ENCODE measurements at places on chromosomes 4 and X. TPM values are rescaled to one million over a fixed set of nuclear protein-coding genes. Genes with fewer than 3 reads are reported as not detected.

- no peak for DNase-seq
Measured at GRCh38 chr4:67751260-67751659, 2.9 kb downstream of the GNRHR start.

DNA sequence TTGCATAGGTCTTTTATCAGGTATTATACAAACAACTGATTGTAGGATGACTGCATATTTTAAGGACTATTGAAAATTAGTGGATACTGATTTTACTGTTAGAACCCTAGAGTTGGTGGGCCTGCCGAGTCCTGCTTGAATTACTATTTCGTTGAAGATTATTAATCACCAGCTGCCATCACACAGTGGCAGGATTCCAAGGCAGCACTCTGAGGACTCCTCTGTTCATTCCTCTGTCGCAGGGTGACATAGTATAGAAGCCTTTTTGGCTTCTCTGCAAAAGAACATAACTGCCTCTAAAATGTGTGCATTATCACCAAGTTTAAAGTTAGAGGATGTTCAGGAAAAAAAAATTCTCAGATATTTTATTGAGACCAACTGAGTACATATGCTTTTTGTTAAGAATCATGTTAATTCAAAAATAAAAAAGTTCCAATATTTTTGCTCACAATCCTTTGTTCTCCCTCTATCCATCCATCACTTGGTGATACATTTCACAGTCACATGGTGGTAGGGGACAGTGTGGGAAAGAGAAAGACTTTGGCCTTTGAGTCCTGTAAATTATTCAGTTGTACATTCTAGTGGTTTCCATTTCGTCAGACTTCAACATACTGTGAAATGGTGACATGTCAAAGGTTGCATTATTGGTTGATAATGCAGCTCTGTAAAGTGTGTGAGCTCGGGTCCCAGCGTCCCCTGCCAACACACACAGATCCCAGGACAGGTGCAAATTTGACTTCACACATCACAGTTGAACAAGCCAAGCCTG is 332.5 kb downstream of the GRID2 start:
- DNase-seq, result no peak

DNA sequence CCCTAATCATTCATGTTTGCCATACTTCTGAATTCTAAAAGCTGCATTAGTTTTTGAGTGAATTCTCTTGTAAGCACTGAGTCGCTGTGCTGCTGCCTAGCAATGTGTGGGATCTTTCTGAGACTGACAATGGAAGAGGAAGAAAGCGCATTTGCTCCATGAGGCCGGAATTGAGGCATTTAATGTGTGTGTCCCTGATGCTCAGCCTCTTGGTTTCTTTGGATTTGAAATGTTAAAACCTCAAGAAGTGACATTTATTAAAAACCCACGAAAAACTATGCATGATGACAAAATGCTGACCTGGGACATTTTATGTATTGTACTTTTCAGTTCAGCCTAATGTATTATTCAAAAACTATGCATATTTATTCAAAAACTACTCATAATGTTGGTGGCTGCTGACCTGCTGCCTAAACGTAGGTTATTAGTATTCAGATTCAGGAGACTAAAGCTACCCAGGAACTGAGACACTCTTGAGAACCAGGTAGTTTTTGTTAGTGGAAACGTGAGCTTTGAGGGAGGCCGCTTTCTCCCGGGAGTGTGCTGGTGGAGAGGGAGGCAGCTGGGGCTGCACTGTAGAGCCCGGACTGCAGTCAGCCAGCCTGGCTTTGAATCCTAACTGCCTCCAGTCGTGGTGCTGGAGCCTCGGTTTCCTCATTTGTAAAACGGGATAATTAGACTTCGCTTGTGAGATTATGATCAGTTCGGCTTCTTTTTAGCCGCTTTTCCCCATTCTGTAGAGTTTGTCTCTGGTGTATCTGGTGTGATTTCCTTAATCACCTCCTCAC is 11.3 kb downstream of the RGS12 start:
- no peak for DNase-seq

DNA sequence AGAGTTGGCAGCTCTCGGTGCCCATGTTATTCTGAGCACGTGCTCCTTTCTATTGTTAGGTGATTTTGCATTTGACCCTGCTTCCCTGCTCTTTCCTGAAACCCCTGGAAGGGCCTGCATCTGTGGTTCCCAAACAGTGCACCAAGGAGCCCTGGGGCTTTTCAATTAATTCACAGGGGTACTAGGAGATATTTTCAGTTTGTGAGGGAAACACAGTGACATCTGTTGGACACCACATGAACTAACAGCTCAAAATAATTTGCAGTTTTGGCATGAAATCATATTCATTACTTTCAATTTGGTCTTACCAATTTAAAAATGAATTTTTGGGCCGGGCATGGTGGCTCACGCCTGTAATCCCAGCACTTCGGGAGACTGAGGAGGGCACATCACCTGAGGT is 156.6 kb downstream of the GATB start:
- no peak for DNase-seq

DNA sequence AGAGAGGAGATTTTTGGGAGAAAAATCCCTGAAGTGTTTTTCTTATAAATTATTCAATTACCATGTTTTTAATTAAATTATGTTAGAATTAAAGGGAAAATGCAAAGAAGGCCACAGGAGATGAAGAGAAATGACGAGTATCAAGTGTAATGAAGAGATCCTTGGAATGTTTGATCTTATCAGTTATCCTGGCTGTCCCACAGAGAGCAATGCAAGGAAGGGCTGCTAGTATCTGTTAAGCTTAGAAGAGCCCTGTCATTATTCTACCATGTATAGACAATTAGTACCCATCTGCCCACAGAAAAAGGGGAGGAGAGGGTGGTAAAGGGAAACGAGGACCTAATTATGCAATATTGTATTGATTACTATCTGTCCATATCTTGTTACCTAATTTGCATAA is 257.1 kb downstream of the BANK1 start:
- DNase-seq, result no peak

- DNase-seq, result no peak
Measured at GRCh38 chr4:147736458-147736857, 4.6 kb downstream of the ARHGAP10 start.

GRCh38 chr4:4697584-4697983 is 155.7 kb upstream of the STX18 start:
- DNase-seq, result no peak

DNA sequence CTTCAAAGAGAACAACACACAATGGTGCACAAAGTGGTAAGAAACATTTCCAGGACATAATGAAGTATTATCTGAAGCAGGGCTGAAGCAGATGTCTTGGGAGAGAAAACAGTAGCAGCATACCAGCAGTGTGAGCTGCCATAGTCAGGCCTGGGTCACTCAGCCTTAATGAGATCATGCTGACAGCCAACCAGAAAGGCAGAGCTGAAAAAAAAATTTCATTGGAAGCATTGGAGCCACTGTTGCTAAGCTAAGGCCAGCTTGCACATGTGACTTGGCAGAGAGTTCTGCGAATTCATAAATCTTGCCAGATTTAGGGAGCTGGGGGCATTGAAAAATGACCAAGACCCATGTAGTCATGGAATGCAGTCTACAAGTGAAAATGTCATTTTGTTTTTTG is 444.0 kb upstream of the PITX2 start:
- no peak for DNase-seq

GRCh38 chrX:115901241-115901640 is 269.3 kb upstream of the AGTR2 start:
- DNase-seq, result no peak

GRCh38 chrX:22912616-22913015 is 87.1 kb upstream of the DDX53 start:
- no peak for DNase-seq

DNA sequence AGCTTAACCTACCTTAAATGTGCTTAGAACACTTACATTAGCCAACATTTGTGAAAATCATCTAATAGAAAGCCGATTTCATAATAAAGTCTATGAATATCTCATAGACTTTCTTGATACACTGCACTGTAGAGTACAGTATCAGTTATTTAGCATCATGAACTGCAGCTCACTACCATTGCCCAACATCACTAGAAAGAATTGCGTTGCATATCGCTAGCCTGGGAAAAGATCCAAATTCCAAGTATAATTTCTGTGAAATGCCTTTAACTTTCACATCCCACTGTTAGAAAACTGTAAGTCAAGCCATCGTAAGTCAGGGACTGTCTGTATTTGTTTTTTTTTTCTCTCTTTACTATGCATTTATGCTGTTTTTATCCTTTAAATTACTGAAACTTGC is 918.6 kb upstream of the PABPC4L start:
- DNase-seq, result no peak

DNA sequence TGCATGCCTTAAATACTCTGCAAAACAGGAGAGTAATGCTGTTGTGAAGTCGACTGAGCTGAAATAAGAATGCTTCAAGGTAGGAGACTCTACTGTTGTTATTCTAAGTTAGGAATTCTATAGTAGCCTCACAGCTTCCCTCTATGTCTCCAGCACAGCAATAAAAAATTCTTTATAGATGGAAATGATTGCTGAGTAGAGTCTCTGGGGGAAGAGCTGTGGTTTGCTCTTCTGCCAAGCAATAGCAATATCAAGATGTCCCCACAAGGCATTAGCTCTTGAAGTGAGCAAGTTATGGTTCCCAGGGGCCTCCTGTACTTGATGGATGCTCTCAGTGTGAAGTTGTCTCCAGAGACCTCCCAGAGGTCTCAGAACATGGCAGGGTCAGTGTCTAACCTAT is 880.6 kb upstream of the FRG1 start:
- DNase-seq, result no peak

DNA sequence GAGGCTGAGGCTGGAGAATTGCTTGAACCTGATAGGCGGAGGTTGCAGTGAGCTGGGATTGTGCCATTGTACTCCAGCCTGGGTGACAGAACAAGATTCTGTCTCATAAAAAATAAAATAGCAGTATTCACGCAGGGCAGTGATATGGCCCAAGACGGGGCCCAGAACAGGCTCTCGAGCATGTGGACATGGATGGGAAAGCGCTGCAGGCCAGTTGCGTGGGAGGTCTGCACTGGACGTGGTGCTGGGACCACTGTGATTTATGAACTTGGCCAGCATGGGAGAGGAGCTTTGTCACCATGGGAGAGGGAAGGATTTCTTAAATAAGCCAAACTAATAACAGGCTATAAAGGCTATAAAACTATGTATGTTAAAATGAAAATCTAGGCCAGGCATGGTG is 51.6 kb downstream of the NSD2 start:
- no peak for DNase-seq

DNA sequence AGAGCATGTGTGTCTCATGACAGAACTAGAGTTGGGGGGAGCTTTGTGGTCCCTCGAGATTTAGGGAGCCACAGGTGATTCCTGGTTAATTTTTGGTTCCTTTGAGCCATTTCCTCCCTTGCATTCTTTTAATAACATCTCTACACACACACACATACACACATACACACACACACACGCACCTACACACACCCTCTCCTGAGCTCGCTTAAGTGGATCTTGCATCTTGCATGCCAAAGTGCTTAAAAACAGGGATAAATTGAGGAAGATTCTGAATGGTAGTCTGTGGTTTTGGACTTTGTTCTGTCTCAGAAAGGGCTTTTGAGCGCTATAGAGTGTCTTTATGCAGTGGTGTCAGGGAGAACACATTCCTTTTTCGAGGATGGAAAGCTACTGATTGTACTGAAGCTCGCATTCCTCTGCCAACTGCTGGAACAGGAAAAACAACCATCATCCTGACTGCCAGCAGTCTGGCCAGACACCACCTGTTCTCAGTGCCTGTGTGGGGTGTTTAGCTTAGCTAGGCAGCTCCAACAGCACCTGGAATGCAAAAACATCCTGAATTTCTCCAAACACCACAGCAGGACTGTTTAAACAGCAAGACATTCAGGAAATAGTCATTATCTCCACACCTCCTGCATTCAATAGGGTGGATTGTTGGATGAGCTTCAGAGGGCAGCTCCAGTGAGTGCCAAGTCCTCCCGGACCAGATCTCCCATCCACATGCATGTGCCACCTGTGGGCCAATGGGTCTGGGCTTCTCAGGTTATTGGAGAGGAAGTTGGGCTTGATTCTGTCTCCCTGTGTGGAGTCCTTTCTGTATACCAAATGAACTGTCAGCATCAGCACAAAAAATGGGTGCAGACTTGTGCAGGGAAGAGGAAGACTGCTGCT is 21.9 kb upstream of the IGFBP7 start:
- no peak for DNase-seq

DNA sequence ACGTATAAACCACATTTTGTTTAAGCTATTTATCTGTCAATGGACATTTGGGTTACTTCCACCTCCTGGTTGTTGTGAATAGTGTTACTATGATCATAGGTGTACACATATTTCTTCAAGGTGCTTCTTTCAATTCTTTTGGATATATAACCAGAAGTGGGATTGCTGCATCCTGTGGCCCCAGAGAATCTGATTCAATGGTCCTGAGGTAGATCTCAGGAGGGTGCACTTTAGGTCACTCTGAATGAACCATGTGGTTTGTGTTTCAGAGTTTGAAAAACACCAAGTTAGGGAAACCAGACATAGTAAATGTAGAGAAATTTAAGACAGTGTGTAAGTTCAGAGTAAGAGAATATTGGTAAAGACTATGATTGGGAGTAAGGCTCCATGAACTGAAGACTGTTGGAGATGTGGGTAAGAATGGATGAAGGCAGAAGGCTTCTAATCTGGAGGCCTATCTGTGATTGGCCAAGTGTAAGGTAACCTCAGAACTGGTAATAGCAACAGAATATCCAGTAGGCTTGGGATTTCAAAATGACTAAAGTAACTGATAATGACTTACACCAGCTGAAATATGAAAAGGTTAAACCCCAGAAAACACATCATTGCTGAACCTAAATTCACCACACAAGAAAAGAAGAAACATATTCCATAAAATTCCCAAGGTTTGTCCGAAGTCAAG is 236.9 kb downstream of the CAMK2D start:
- no peak for DNase-seq

GRCh38 chr4:189304167-189304566 is 636.5 kb upstream of the FRG1 start:
- DNase-seq, result no peak

- no peak for DNase-seq
Measured at GRCh38 chr4:182752158-182752910, 164.9 kb downstream of the DCTD start.

Gene NKX3-2
- total RNA-seq, result 0.24 TPM

Gene KLHL8
- 11.6 TPM for total RNA-seq

Gene TEX13B
- total RNA-seq, result not detected

Gene USP17L20
- not detected for total RNA-seq

Gene RBBP7
- total RNA-seq, result 224 TPM

Gene CT45A2
- total RNA-seq, result not detected

Gene CABS1
- total RNA-seq, result not detected

Gene PRSS12
- total RNA-seq, result 0.35 TPM

Gene TKTL2
- total RNA-seq, result not detected

Gene UTP3
- total RNA-seq, result 10.3 TPM

Gene RAB40A
- 7.4 TPM for total RNA-seq

Gene GABRG1
- 1.1 TPM for total RNA-seq

Gene ADGRL3
- 9.5 TPM for total RNA-seq

Gene HS6ST2
- 6.8 TPM for total RNA-seq

Gene P2RY8
- total RNA-seq, result 0.83 TPM

Data from ovary (tissue), 10 donors.